ENCODE measurements at places on chromosomes 7 and 10.

DNA sequence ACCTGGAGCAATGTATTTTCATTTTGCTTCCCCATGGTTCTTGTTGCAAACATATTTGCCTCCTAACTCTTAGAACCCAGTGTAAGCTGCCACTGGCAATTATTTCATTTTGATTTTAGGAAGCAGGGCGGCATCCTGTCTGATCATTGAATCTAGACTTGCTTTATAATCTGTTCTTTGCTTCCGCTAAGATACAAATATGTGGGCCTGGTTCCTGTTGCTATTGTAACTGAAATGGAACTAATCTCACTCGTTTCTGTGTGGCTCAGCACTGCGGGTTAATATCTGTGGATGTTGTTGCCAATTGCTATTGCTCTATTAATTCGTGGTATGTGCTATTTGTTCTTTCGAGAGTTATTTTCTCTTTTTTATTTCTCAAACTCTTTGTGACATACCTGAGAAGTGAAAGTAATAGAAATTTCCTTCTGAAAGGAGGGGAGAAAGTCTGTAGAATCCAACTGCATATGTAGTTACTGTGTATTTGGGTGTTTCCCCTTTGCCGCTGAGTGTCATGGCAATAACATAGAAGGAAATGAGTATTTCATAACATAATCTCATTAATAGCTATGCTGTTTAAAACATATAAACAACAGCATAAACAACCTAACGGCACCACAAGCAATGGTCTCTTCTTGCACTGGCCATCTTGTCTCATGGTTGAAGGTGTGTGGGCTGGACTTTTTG, 62.4 kb downstream of the FZD1 start:
- no peak for DNase-seq

GRCh38 chr7:82699773-82700186, 256.2 kb upstream of the CACNA2D1 start:
- DNase-seq: no peak

DNA sequence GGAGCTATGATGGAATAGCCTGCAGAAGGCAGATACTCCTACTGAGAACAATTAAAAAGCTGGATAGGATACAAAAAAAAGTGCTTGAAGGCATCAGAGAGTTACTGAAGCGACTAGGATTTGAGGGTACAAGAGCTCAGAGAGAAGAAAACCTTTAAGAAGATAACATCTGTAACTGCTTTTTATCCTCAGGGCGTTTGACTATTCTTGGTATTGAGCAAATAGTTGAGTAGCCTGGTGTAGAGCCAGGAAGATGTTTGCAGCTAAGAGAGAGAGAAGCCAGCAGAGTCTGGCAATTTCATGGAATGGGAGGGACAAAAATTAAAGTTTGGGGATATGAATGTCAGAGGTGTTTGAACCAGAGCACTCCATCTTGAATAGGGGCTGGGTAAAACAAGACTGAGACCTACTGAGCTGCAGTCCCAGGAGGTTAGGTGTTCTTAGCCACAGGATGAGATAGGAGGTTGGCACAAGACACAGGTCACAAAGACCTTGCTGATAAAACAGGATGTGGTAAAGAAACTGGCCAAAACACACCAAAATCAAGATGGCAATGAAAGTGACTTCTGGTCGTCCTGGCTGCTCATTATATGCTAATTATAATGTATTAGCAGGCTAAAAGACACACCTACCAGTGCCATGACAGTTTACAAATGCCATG, 428.8 kb downstream of the SH2D4B start:
- DNase-seq: no peak

DNA sequence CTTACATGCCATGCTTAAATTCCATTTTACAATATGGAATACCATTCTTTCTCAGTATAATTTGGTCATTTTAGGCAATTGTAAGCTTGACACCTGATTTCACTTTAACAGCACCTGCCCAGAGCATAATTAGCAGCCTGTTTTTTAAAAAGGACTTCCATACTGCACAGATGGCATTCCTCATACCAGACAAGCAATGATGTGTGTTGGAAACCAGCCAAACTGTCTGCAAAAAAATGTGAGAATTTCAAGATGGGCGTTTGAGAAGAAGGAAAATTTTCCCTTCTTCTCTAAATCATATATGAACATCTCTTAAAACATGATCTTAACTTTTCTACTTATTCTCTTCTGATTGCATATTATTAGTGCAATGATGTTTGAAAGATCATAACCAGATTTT, 40.4 kb upstream of the AGMO start:
- no peak for DNase-seq

DNA sequence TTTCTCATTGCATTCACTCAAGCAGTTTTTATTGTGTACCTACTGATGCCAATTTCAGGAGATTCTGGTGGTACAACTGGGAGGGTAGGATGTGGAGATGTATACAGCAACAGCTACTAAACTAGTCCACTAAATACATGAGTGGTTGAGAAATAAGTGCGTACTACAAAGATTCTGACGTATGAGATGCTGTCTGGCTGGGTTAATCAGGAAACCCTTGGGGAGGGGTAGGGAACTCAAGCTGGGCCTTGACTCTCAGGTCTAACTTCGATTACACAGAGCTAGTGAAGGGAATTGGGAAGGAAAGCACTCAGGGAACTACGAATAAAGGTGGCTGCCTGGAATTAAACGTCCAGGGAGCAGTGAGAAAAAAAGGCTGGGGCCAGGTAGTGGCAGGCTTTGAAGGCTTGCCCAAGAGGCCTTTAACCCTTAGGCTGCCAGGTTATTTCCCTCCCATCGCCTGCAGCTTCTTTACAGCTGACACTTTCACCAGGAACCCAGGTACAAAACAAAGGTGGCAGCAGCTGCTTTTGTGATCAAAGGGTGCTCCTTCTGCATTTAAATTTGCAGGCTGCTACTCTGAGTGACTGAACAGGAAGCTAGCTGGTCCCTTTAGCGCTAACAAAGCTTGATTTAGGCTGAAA, 3.2 kb downstream of the MMS19 start:
- no peak for DNase-seq
